ENCODE measurements at places on chromosomes 1 and 21. TPM values are rescaled to one million over a fixed set of nuclear protein-coding genes. Genes with fewer than 3 reads are reported as not detected.

DNA sequence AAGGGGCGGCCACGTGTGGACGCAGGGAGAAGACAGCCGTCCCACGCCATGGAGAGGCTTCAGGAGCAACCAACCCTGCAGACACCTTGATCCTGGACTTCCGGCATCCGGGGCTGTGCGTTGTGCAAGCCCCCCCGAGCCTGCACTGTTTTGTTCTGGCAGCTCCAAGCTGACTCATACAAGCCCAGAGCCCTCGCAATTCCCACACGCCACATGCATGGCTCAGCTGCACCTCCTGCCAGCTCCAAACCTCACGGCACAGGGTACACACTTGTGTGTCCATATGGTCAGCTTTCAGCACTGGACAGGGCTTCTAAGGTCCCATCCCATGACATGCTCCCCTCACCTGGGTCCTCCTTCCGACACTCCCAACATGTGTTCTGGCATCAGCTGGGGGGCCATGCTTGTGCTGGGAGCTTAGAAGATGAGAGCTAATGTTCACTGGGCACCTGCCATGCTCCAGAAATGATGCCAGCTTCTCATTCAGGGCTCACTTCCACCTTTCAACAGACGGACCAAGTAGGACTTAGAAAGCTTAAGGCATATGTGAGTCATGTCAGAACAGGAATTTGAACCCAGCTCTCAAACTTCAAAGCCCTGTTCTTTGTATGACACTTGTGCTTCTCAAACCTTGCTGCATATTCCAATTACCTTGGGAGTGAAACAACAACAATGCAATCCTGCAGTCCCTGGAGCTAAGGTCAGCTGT, 137.3 kb downstream of the PGBD5 start:
- DNase-seq: no peak

DNA sequence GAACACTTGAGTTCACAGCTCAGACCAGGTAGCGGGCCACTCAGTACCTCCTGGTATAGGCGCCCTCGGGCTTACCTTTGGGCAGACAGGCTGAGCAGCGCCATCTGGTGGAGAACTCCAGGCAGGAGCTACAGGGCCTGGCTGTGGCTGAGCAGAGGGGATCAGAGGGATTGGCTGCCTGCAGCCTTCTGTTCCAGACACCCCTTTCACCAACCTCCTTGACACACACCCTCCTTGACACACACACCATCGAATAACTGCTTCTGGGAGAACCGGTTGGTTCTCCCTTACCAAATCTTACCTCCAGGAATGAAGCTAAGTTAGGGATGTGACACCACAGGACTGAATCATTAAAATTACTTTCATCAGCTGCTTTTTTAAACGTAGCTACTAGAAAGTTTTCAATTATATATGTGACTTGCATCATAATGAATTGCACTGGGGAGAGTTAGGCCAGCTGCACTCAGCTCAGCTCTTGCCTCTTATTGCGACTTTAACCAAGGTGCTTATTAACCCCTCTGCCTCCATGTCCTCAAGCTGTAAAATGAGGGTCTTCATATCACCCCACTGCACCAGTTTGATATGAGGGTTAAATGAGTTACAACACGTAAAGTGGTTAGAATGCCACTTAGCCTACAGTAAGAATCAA, 6.6 kb downstream of the LIN28A start:
- peak; percentile 88 for DNase-seq

GRCh38 chr1:53048960-53049573, 12.9 kb upstream of the PODN start:
- DNase-seq: peak; percentile 70

The RXFP4 gene
- not detected for polyA plus RNA-seq

The C1QTNF12 gene
- polyA plus RNA-seq: 1.4 TPM

The KCNJ15 gene
- polyA plus RNA-seq: 0.73 TPM

The PRDM2 gene
- 30.0 TPM for polyA plus RNA-seq

- no peak for DNase-seq
Observed at GRCh38 chr1:4079815-4080214, 179.7 kb upstream of the C1orf174 start.

DNA sequence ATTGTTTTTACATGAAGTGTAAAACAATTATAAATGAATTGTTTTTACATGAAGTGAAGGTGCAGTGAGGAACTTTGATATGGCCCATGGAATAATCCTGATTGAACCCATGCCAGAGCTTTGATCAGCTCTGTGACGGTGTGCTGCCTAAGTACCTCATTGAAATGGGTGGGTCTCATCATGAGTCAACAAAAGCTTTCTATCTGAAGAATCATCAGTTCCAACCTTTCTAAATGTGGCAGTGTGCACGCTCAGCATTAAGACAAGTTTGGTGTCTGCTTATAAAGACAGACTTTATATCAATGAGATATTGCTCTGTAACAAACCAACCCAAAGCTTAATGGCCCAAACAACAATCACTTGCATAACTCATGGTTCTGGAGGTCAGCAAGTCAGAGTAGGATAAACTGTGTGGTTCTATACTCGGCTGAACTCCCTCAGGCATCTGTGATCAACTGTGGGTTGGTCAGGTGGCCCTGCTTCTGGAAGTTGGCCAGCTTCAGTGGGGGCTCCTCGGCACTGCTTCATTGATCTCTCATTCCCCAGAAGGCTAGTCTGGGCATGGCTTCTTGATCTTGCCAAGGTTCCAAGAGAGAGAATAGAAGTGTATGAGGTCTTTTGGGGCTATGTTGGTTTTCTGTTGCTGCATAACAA, 258.0 kb downstream of the LTN1 start:
- DNase-seq: no peak

- DNase-seq: peak; percentile 99
Observed at GRCh38 chr1:9539165-9539828, at the start of gene SLC25A33. Gene SLC25A33 (plus strand): TSS chr1:9539465. CDS start chr1:9539692, 227 bp downstream.

Measured in brain (organoid and tissue), 16 donors.